ENCODE measurements at places on chromosomes 4 and X.

GRCh38 chrX:152899111-152899873 is 1.4 kb downstream of the ZNF185 start:
- DNase-seq: no peak

DNA sequence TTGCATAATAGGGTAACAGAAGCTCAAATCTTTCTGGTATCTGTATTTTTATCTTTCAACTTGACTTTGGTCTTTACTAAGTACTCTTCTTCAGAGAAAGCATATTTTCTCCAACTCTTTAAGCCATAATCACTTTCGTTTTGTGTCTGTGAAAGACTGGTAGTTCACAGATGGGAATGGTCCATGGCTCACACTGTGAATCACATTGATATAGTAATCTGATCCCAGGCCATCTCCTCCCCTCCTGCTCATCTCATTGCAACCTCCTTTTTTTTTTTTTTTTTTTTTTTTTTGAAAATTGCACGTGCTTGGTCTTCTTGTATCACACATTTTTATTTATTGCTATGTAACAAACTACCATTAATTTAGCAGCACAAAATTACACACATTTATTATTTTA is 694.5 kb upstream of the SLIT2 start:
- no peak for DNase-seq

GRCh38 chrX:55648434-55648833 is 25.2 kb downstream of the FOXR2 start:
- DNase-seq: no peak

GRCh38 chrX:102593367-102593766 is 5.9 kb upstream of the ARMCX5 start:
- no peak for DNase-seq

DNA sequence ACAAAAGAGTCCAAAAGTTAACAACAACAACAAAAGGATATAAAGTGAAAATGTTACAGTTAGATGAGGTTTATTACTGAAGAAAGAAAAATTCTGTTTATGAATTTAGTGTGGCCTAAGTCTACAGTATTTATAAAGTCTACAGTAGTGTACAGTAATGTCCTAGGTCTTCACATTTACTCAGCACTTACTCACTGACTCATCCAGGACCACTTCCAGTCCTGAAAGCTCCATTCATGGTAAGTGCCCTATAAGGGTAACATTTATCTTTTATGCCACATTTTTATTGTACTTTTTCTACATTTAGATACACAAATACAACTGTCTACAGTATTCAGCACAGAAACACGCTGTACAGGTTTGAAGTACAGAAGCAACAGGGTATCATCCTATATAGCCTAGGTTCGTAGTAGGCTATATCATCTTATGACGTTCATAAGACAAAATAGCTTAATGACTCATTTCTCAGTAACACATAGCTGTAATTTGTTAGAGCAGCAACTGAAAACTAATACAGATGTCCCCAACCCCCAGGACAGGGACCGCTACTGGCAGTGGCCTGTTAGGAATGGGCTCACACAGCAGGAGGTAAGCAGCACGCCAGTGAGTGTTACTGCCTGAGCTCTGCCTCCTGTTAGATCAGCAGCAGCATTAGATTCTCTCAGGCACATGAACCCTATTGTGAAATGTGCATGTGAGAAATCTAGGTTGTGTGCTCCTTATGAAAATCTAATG is 61.3 kb downstream of the CENPC start:
- DNase-seq: no peak

GRCh38 chrX:41912923-41913322 is 10.4 kb downstream of the CASK start:
- DNase-seq: peak; percentile 40

GRCh38 chr4:93313197-93313596 is 515.4 kb upstream of the ATOH1 start:
- DNase-seq: no peak

DNA sequence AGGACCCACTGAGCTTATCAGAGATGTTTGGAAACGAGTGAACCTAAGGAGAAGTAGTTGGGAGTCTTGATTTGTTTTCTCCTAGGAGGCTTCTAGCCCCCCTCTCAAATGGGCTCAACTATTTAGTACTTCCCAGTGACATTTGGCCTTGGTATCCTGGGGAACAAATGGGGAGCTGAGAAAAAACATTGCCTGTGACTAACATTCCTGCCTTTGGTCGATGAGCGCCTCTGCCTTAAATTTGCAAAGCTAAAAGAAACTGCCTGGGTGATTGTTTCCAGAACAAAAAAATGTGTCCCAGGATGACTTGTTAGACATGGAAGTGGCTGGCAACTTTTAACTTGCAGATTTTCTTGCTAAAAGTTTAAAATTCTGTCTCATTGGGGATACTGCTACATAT is 58.8 kb upstream of the IGFBP7 start:
- DNase-seq: no peak

- DNase-seq: no peak
Observed at GRCh38 chr4:165630671-165631070, 242.4 kb upstream of the TLL1 start.

- DNase-seq: no peak
Observed at GRCh38 chr4:24260923-24261564, 323.3 kb downstream of the DHX15 start.

GRCh38 chr4:155419266-155419665 is 42.5 kb upstream of the MAP9 start:
- no peak for DNase-seq

- no peak for DNase-seq
Observed at GRCh38 chr4:137519406-137519805, 12.9 kb downstream of the PCDH18 start.

GRCh38 chr4:8170341-8170740 is 11.7 kb upstream of the ABLIM2 start:
- DNase-seq: no peak

DNA sequence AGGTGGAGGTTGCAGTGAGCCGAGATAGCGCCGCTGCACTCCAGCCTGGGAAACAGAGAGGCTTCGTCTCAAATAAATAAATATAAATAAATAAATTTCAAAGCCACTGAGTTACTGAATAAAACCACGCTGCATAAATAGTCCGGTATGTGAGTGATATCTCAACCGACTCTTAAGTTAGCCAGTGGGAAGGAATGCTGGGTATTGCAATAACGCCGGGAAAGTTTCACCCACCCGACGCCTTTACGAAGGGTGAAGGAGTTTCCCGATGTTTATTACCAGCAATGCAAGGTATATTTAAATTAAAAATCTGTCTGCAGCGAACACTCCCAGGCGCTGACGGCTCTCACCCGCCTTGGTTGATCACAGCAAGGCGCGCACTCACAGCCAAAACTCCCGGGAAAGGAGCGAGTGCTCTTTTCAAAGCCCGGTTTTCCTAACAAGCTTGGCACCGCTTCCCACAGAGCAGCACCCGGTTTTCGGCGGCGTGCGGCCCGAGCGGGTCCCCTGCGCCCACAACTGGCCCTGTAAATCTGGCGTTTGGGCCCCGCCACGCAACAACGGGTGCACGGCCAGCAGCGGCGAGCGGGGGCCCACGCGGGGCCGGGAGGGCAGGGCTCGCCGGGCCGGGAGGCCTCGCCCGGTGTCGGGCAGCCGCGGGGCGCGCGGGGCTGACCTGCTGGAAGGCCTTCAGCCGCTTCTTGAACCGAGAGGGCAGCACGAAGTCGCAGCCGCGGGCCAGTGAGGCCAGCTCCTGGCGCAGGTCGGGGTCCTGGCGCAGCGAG is 13.7 kb downstream of the PPP2R3B start:
- no peak for DNase-seq

DNA sequence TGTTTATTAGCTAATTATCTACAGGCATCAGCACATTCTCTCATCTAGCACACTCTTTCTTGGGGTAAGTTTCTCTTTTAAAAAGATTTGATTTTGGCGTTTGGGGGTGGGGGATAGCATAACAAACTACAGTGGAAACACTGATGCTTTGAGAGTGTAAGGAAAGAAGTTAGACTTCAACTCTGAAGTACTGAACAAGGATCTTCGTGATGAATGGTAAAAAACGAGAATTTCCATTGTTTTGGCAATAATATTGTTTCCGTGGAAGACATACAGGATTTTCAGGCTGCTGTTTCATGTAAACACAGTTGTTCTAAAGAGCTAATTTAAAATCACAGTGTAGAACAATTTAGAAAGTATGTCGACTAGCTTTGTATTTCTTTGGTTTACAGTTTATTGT is 451 bp downstream of the LPAR4 start:
- no peak for DNase-seq

GRCh38 chrX:55342533-55343501 is 78.1 kb upstream of the PAGE3 start:
- peak; percentile 51 for DNase-seq

- DNase-seq: peak; percentile 32
Observed at GRCh38 chrX:109911046-109911445, 91.9 kb upstream of the TMEM164 start.

DNA sequence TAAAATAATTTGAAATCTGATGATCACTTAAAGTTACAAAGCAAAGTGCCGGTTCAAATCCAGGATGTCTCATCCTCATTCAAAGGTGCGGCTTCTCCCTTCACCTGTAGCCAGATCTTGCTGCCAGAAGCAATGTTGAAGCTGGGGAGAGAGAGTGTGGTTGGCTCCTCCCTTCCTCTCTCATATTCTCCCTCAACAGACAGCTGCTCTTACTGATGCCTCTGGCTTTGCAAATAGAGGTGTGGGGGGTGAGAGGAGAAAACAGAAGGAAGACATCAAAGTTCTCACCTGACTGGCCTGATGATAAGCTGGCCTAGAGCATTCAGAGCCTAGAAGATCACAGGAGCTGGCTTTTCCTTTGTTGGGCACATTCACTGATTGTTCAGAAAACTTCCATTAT is 28.3 kb upstream of the BTC start:
- DNase-seq: no peak

DNA sequence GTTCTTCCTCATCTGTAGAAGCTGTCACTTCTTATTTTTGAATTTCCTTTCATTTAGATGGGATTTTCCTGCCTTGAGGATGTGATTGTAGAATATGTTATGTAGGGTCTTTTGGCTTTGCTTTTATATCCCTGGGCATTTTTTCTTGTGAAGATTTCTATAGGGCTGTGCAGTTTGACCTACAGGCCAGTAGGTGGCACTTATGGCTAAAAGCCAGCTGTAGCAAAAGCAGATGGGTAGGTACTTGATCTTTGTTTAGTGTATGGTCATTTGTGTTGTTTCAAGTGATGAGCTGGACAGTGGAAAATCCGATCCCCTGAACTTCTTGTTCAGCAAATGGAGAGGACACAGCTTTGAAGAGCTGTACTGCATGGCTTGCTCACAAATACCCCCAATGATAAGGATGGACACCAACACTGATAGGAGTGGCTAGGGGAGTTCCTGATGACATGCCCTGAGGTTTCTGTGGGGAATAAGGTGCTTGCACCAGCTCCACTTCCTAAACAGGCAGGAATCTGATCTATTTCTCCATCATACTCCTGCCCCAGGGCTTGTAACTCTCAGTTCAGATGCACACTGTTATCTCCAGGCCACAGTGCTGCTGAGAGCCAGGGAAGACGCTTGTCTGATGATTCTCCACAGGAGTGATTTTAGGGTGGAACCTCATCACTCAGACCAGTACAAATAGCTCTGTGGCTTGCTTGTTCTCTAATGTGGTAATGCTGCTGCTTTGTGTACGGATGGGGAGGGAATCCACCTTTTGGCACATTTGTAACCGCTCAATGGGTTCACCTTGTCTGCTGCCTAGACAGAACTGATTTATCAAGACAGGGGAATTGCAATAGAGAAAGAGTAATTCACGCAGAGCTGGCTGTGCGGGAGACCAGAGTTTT is 417.1 kb upstream of the MAGEB16 start:
- DNase-seq: peak; percentile 32

DNA sequence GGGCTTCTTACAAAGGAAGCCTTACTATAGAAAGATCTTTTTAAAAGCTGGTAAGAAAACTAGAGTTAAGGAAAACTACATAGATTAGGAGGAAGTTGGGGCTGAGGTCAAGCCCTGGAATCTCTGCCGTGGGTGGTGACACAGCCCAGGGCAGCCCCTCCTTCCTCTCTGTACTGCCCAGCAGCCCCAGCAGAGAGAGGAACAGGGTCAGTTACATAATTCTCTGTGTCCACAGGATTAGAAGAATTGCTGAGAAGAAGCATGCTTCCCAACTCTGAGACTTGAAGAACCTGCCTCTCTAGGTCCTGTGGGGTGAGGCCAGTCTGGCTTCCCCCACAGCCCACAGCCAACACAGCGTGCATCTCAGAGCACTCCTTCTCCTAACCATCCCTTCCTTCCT is 9.2 kb upstream of the ABLIM2 start:
- no peak for DNase-seq

DNA sequence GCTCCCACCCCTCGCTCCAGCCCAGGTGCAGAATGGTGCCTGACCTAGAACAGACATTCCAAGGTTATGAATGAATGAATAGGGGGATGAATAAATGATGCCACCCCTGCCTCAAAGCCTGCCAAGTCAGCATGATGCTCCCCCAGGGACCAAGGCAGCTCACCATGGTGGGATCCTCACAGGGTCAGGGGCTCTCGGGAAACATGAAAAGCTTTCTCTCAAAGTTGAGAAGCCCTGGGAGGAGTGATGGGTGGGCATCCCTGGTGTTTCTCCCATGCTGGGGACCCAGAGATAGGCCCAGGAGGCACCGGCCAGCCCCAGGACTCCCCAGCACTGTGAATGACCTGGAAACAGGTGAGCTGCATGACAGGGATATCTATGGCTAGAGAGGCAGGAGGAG is 58.9 kb downstream of the HTRA3 start:
- no peak for DNase-seq

GRCh38 chr4:1638873-1639272 is 45.2 kb downstream of the FAM53A start:
- no peak for DNase-seq

DNA sequence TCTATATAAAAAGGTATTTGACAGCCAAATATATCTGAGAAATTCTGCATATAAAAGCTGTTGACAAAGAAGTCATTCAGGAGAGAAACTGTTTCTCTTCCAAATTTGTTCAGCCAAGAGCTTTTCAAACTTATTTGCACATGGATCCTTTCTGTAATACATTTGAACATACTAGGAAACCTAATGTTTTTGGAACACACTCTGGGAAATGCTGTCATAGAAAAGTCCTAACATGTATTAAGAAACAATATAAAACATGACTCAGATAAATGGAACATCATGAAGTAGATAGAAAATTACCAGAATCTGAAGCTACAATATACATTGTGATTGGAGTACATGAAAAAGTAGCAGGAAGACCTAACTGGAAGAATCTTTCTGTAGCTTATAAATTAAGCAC is 781.5 kb upstream of the EPHA5 start:
- no peak for DNase-seq

DNA sequence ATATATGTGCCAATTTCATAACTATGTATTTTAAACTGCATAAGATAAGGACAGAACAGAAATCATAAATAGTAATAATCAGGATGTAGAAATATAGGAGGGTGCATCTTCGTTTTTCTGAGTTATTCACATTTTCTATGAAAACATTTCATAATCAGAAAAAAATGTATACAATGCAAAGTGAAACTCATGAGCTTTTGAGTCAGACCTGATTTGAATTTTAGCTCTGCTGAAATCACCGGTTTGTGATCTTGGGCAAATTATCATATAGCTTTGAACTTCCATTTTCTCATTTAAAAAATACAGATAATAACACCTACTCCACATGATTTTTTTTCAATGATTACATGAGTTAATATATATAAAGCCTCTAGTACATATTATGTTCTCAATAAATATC is 106.9 kb downstream of the KDR start:
- no peak for DNase-seq

- no peak for DNase-seq
Observed at GRCh38 chrX:10781847-10782530, 161.6 kb upstream of the MID1 start.

GRCh38 chr4:106289737-106290136 is 26.3 kb downstream of the TBCK start:
- DNase-seq: no peak

GRCh38 chr4:25816591-25817058 is 46.2 kb downstream of the SEL1L3 start:
- DNase-seq: no peak

- no peak for DNase-seq
Observed at GRCh38 chrX:113136836-113137235, 296.2 kb upstream of the AMOT start.

All from KBM-7 (cell line).